HS-27A (cell line): ENCODE measurements at places on chromosomes 6 and 20.

- DNase-seq, result no peak
Observed at GRCh38 chr6:36924778-36925374, 29.7 kb upstream of the PI16 start.

DNA sequence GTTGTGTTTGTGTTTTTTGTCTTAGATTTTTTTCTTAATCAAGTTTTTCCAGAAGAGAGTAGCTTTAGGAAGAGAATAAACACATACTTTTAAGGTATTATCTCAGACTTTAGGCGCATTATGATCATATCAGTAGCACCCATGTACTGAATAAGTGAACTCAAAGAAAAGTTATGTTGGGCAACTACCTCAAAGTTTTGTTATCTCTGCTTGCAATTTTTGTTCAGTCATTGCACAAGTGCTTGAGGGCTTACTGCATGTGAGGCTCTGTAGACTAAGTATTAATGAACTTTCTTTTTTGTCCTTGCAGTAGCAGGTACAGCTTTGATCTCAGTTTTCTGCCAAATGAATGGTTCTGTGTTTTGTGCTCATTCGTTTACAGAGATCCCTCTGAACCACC is 189.0 kb downstream of the SLC16A10 start:
- DNase-seq, result no peak

- DNase-seq, result no peak
Observed at GRCh38 chr20:42095221-42095620, 477.0 kb upstream of the CHD6 start.

GRCh38 chr20:32635764-32636163 is 38.0 kb downstream of the C20orf203 start:
- no peak for DNase-seq

DNA sequence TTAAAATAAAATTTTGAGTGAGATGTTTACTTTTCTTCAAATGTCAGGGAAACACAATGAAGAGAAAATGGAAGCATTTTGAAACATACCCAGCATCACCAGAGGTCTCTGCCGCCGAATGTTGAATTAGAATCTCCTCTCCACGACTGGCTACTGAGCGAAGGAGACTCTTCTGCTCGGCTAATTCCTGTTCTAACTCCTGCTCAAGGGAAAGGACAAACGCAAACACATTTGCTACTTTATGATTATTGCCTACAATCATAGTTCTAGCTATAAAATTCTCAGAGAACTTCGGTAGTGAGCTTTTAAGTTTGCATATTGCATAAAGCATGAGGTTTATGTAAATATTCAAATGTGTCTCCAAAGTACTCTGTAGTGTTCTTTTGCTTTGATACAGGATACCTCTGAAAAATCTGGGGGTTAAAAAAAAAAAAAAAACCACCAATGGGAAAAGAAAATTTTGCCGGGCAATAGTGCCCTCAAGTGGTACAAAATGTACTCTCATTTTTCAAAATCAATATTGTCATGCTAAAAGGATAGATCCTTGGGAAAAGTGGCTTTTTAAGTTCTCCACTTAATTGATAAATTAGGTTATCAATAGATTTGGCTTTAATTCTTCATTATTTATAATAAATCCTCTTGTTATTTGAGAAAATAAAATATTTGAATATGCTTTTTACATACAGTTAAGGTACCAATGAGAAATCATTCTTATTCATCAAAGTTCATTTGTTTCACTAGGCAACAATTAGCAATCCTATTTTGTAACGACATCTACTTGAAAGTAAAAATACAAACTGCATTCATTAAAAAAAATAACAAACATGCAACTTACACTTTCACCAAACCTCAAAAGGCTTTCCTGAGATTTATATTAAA is 369.0 kb downstream of the SYNE1 start:
- no peak for DNase-seq

DNA sequence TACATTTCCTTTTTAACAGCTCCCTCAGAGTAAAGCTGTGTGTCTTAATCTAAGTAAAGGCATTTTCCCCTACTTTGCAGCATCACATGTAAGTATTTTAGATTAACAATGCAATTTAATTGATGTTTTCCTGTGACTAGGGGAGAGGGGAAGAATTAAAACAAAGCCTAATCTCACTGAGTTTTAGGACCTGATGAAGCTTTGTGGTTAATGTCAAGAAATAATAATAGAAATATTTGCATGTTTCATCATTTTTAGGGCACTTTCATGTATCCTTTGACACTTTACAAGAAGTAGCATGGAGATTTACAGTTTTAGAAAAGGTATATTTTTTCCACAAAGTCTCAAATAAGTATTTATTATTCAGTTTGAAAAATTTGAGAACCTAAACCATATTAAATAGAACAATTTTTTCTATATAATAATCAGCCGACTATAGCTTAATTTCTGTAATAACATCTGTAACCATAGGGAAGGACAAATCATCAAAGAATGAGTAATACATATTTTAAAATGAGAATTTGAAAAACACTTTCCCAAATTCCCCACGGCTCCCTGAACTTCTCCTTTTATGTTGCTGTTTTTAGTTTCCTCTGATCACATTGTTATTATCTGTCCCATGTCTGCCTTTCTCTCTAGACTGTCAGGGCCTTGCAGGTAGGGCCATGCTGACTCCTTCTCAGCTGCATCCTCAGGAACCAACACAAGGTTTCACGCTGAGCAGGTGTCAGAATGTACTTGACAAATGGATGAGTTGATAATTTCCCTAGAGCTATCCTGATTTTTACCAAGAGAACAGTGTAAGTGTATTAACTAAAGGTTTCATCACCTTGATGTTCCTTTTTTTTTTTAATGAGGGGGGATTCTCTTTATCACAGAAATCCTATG is 338.1 kb downstream of the SYNE1 start:
- no peak for DNase-seq

GRCh38 chr6:25788305-25788922 is 33.9 kb downstream of the SLC17A4 start:
- peak; percentile 45 for DNase-seq

- no peak for DNase-seq
Observed at GRCh38 chr6:72374857-72375256, 247.0 kb upstream of the KCNQ5 start.

GRCh38 chr6:126812010-126812409 is 306.5 kb upstream of the RSPO3 start:
- DNase-seq, result no peak

- no peak for DNase-seq
Observed at GRCh38 chr6:14092838-14093789, 24.5 kb upstream of the CD83 start.

GRCh38 chr6:13159300-13159699 is 169.0 kb downstream of the TBC1D7 start:
- DNase-seq, result no peak

GRCh38 chr20:53837126-53837826 is 233.1 kb downstream of the BCAS1 start:
- DNase-seq, result no peak

DNA sequence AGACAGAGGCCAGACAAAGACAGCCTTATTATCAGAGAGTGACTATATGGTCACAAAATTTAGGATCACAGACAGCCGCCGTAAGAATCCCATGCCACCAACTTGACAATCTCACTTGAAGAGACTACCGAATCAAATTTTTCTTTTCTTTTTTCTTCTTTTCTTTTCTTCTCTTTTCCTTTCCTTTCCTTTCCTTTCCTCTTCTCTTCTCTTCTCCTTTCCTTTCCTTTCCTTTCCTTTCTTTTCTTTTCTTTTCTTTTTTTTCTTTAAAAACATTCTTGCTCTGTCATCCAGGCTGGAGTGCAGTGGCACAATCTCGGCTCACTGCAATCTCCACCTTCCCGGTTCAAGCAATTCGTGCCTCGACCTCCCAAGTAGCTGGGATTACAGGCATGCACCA is 1.2 kb upstream of the EPPIN start:
- DNase-seq, result no peak

DNA sequence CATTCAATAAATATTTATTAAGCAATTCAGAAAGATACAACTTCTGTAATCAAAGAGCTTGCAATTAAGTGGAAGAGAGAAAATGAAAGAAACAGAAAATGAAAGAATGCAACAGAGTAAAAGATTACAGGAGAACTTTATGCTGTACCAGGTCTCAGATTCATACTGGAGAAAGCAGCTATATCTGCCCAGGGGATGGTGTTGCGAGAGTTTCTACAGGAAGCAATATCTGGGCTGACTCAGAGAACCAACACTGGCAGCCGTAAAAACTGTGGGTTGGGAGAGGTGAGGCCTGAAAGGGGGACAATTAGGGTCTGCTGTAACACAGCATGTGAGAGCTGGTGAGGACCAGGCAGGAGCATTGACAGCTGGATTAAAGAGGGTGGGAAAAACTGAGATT is 256.7 kb upstream of the TCF21 start:
- no peak for DNase-seq

- no peak for DNase-seq
Observed at GRCh38 chr20:31758521-31758920, 19.4 kb downstream of the TPX2 start.

GRCh38 chr6:112155886-112156285 is 68.5 kb downstream of the FAM229B start:
- no peak for DNase-seq

- no peak for DNase-seq
Observed at GRCh38 chr6:139287868-139288267, 3.9 kb downstream of the TXLNB start.

DNA sequence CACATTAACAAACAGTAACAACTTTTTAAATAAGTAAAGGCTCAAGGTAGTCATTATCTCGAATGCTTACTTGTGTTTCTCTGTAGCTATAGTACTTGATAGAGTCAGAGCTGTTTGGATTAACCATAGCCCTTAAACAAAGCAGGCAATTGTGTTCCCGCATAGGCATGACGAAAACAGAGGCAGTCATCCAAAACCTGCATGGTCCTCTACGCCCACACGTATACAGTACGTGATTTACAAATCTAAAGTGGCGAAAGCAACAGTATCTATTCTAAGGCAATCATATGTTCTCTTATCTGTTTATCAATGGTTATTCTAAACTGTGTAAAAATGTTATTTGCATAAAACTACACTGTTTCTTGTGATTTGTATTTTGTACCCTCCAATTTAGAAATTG is 31.8 kb downstream of the HFE start:
- DNase-seq, result no peak

DNA sequence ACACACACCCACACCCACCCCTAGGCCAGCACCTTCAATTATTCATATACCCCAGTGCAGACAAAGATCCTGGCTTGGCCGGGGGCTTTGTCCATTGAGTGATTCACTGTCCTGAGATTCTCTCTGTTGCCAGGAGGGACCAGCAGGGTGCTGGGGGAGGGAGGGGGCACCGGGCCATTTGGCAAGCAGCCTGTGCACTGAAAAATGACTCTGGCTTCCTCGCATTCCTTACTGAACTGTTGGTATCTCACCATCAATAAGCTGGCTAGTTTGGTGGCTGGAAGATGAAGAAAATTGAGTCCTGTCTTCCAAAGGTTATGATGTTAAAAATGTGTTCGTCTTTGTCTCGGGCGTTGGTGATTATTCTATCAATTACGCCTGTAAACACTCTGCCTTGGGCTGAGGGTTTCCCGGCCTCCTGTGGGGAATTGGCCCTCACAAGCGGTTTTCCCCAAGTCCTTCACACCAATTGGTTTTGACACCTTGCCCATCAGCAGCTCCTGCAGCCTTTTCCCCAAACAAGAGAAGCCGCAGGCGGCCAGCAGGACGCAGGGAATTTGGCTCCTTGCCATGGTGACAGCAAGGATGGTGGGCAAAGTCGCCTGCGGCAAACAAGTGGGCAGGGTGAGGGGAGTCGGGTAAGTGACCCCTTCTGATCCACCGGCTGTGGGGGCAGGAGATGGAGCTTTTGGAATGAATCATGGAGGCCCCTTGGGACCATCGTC is 4.9 kb downstream of the VSTM2L start:
- DNase-seq, result peak; percentile 69

GRCh38 chr20:62208061-62208794 is 11.8 kb downstream of the HRH3 start:
- no peak for DNase-seq

GRCh38 chr6:31528821-31529328 is at the start of gene MCCD1:
Gene MCCD1, plus strand, starts transcription at chr6:31528962. Its CDS starts 53 bp downstream, at chr6:31529015.
- DNase-seq, result no peak

GRCh38 chr6:25254671-25255070 is 24.5 kb upstream of the CARMIL1 start:
- no peak for DNase-seq

GRCh38 chr20:32368925-32369324 is 10.8 kb downstream of the ASXL1 start:
- DNase-seq, result no peak

GRCh38 chr20:54646156-54646517 is 170.7 kb downstream of the DOK5 start:
- DNase-seq, result no peak

GRCh38 chr6:139161817-139162284 is 27.0 kb downstream of the HECA start:
- no peak for DNase-seq

GRCh38 chr6:112634376-112634775 is 287.2 kb downstream of the RFPL4B start:
- DNase-seq, result no peak

DNA sequence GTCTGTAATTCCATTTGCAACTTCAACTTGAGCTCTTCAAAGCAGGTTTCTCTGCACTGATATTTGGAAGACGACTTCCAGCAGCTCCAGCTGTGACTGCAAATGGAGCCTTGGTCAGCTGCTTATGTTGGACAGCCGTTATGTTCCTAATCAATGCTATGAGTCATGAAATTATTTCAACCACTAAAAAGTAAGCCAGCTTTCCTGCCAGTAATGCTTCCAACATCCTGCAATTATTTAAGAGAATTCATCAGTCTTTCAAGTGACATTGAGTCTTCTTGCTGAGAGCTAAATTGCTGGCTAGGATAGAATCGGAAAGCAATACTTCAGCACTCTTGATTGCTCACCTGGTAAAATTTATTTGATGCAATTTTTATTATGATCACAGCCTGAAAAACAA is 375.7 kb downstream of the MMUT start:
- no peak for DNase-seq

- no peak for DNase-seq
Observed at GRCh38 chr6:144647406-144647964, 362.4 kb downstream of the UTRN start.

DNA sequence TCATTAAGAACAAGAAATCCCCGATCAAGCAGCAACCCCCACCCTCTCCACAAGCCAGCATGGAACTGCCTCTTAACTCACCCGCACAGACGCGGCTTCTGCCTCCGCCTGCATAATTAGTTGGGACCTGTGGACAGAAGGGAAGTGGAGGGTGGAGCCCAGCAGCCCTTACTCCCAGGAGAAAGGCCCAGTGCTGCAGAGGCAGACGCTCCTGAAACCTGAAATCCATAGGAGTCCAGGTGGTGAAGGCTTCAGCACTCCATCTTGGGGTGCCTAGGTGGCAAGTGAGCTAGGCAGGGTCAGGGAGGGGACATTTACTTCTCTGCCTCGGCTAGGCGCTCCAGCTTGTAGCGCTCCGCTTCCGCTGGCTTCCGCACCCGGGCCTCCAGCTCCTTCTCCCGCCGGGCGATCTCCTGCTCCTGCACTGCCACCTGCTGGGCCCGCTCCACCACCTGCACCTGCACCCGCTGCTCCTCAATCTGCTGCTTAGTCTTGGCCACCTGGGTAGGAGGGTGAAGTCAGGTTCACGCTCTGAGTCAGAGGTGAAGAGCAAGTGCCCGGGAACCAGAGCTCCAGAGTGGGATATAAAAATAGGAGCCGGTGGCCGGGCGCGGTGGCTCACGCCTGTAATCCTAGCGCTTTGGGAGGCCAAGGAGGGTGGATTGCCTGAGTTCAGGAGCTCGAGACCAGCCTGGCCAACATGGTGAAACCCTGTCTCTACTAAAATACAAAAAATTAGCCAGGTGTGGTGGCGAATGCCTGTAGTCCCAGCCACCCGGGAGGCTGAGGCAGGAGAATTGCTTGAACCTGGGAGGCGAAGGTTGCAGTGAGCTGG is 10.7 kb downstream of the TUBB start:
- no peak for DNase-seq

- DNase-seq, result no peak
Observed at GRCh38 chr6:33609528-33609927, 11.6 kb upstream of the ITPR3 start.

- no peak for DNase-seq
Observed at GRCh38 chr6:138499303-138500018, at the start of gene NHSL1. Gene NHSL1, minus strand, starts transcription at chr6:138499494. Its CDS starts 204 bp downstream, at chr6:138499290.
